Stimulated activated CD8-positive, alpha-beta memory T cell treated with anti-CD3 and anti-CD28 coated beads, Interleukin-7, amount 100 ng/mL, for 1 hour (primary cell): ENCODE measurements at places on chromosomes 6 and 20.

- DNase-seq, result no peak
Observed at GRCh38 chr20:25287631-25288290, 39.9 kb downstream of the PYGB start.

- DNase-seq, result no peak
Observed at GRCh38 chr20:22762576-22763256, 178.3 kb upstream of the FOXA2 start.

DNA sequence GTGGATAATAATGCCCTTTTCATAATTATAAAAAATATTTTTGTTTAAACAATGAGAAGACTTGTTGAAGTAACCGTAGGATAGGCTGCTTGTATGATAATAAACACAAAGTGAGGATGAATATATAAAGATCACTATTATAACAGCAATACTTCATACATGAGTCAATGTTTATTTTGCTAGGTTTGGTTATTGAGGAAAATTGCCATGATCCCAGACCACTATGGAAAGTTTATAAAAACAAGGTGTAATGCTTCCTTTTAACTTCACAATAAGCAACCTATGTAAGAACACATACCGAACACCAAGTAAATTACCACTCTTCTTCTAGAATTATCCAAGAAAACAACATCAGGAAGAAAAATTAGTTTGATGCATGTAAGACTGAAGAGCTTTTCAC lies 495.3 kb upstream of the RNF217 start:
- no peak for DNase-seq

GRCh38 chr20:45853484-45853883 lies 3.7 kb downstream of the ACOT8 start:
- no peak for DNase-seq

GRCh38 chr6:72733045-72733444 lies 111.2 kb downstream of the KCNQ5 start:
- DNase-seq, result no peak

DNA sequence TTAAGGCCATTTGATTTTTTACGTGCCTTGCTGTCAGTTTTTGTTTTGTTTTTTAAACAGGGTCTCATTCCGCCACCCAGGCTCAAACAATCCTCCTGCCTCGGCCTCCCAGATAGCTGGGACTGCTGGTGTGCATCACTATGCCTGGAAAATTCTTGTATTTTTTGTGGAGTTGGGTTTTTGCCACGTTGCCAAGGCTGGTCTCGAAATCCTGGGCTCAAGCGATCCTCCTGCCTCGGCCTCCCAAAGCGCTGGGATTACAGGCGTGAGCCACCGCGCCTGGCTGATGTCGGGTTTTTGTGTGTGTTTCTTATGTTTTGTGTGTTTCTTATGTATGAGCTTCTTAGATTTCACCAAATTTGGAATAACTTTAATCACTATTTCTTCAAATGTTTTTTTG lies 104.8 kb downstream of the TAF4 start:
- DNase-seq, result no peak

GRCh38 chr20:419556-420165 lies 11.6 kb downstream of the RBCK1 start:
- no peak for DNase-seq

- no peak for DNase-seq
Observed at GRCh38 chr20:1900321-1900801, 5.2 kb downstream of the SIRPA start.

GRCh38 chr6:98797217-98797994 lies 37.0 kb upstream of the POU3F2 start:
- no peak for DNase-seq

GRCh38 chr6:39935241-39935640 lies 979 bp upstream of the MOCS1 start:
- DNase-seq, result no peak
